Spinal cord (tissue), 10 donors: ENCODE measurements at places on chromosomes 4 and X. TPM values are rescaled to one million over a fixed set of nuclear protein-coding genes. Genes with fewer than 3 reads are reported as not detected.

Gene RUFY3
- total RNA-seq: 137 TPM

GRCh38 chr4:121564840-121565375 is 131.9 kb downstream of the ANXA5 start:
- no peak overlapping the region for H3K27ac ChIP-seq
- DNase-seq: no peak
- H3K4me3 ChIP-seq: no peak overlapping the region
- H3K4me1 ChIP-seq: no peaks in the 10 kb centered on the region
- H3K36me3 ChIP-seq: no peaks in the 10 kb centered on the region

GRCh38 chr4:154417373-154417673 is 74.3 kb downstream of the DCHS2 start:
- H3K27me3 ChIP-seq: peaks cover 2% of the 10 kb centered on the region
- peaks cover 10% of the 10 kb centered on the region for H3K4me1 ChIP-seq
- DNase-seq: no peak
- no peaks in the 10 kb centered on the region for H3K36me3 ChIP-seq
- peak overlapping the region; percentile 83 for H3K27ac ChIP-seq

GRCh38 chr4:169899295-169899694 is 126.9 kb downstream of the MFAP3L start:
- no peaks in the 10 kb centered on the region for H3K36me3 ChIP-seq
- no peaks in the 10 kb centered on the region for H3K4me1 ChIP-seq
- no peaks in the 10 kb centered on the region for H3K27me3 ChIP-seq
- DNase-seq: no peak
